HT-29 (cell line): ENCODE measurements at places on chromosomes 16 and 17.

DNA sequence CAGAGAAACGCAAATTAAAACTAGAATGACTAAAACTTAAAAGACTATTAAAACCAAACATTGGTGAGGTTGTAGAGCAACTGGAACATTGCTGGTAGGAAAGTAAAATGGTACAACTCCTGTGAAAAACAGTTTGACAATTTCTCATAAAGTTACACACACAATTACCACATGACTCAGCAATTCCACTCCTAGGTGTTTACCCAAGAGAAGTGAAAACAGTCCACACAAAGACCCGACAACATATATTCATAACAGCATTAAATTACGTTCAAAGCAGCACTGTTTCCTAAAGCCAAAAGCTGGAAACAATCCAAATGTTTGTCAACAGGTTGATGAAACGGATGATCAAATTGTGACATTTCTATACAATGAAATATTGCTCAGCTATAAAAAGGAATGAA is 26.5 kb upstream of the ALOX12 start:
- DNase-seq = no peak

DNA sequence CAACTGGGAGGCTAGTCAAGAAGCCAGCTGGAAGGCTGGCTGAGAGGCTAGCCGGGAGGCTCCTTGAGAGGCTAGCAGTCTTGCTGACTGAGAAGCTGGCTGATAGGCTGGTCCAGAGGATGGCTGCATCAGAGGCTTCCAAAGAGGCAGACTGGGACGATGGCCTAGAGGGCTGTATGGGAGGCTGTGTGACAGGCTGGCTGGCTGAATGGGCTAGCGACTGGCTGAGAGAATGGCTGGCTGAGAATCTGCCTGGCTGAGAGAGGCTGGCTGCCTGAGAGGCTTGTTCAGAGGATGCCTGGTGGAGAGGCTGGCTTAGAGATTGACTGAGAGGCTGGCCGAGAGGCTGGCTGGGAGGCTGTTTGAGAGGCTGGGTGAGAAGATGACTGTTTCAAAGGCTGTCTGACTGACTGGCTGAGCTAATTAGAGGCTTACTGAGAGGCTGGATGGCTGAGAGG is 34.8 kb upstream of the ACSM2B start:
- no peak for DNase-seq

GRCh38 chr16:48822431-48822830 is 212.5 kb upstream of the N4BP1 start:
- no peak for DNase-seq

DNA sequence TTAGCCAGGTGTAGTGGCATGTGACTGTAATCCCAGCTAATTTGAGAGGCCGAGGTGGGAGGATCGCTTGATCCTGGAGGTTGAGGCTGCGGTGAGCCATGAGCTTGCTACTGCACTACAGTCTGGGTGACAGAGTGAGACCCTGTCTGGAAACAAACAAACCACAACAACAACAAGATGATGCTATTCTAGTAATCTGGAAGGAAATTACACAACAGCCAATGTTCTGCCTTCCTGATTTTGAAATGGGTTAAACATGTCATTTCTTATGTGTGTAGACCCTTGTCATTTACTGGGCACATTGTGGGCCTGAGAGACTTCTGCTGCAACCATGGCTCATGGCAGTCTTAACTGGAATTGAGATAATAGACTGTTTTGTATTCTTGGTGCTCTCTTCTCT is 5.9 kb downstream of the COQ7 start:
- DNase-seq = no peak

DNA sequence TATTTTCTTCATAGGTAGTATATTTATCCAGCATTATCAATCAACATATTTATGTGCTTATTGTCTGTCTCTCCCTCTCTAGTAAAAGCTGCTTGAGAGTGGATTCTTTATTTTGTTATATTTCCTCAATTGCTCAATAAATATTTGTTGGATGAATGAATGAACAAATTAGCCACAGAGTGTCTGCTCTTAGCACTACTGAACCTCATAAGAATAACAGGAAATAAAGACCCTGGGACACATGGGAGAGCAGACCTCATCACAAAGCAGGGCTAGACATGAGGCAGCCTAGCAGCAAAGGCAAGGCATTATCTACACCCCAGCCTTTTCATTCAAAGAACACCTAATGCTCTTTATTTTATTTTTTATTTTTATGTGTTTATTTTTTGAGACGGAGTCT is 34.9 kb upstream of the TANC2 start:
- no peak for DNase-seq

- no peak for DNase-seq
Measured at GRCh38 chr17:66540131-66540781, 237.8 kb downstream of the PRKCA start.
